ENCODE measurements at places on chromosomes 7 and 10.

- peak; percentile 24 for DNase-seq
Observed at GRCh38 chr7:26291699-26292538, at the start of gene SNX10. Gene SNX10 (plus strand): TSS chr7:26291862. CDS start chr7:26346443, 54,581 bp downstream.

- no peak for DNase-seq
Observed at GRCh38 chr10:75764974-75765788, 333.8 kb downstream of the LRMDA start.

DNA sequence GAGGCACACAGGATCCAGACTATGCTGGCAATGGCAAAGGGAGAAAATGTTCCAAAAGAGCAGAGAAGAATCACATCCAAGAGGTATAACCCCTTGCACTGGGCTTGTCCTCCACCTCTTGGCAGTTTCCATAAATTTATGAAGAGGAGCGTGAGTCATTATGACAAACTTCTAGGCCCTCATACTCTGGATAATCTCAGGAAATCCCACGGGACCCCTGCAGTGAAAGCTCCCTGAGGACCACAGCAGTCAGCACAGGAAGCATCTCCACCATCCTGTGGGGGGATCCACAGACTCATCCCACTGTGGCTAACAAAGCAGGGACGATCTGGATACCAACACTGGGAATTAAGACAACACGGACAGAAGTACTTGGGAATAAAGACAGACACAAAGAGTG, 30.3 kb upstream of the GPAM start:
- no peak for DNase-seq

GRCh38 chr7:77497079-77497478, 40.0 kb upstream of the PTPN12 start:
- no peak for DNase-seq

- DNase-seq, result no peak
Observed at GRCh38 chr10:36670621-36671402, 454.6 kb upstream of the ANKRD30A start.

DNA sequence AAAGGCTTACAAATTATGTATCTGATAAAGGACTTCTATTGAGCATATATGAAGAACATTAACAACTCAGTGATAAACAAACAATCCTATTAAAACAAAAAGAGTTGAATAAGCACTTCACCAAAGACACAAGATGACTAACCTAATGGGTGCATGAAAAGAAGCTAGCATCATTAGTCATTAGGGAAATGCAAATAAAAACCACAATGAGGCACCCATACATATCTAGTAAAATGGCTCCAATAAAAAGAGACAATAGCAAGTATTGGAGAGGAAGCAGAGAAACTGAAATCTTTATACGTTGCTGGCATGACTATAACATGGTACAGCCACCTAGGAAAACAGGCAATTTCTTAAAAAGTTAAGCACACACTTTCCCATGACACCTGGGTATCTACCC, 77.6 kb upstream of the ZMIZ1 start:
- DNase-seq, result no peak

Measured in stimulated activated CD8-positive, alpha-beta memory T cell treated with anti-CD3 and anti-CD28 coated beads, Interleukin-4, amount 100 ng/mL, for 1 hour (primary cell).